ENCODE measurements at places on chromosomes 1 and 21. TPM values are rescaled to one million over a fixed set of nuclear protein-coding genes. Genes with fewer than 3 reads are reported as not detected.

- DNase-seq, result no peak
These were observed 69.1 kb downstream of the OMA1 start for GRCh38 chr1:58477390-58477789.

The GJA8 gene
- not detected for total RNA-seq

GRCh38 chr1:151069103-151069486 is 1.5 kb upstream of the GABPB2 start:
- no peak for DNase-seq

The DONSON gene
- total RNA-seq, result 6.0 TPM

GRCh38 chr21:16536643-16537434 is 807.1 kb downstream of the USP25 start:
- DNase-seq, result no peak

DNA sequence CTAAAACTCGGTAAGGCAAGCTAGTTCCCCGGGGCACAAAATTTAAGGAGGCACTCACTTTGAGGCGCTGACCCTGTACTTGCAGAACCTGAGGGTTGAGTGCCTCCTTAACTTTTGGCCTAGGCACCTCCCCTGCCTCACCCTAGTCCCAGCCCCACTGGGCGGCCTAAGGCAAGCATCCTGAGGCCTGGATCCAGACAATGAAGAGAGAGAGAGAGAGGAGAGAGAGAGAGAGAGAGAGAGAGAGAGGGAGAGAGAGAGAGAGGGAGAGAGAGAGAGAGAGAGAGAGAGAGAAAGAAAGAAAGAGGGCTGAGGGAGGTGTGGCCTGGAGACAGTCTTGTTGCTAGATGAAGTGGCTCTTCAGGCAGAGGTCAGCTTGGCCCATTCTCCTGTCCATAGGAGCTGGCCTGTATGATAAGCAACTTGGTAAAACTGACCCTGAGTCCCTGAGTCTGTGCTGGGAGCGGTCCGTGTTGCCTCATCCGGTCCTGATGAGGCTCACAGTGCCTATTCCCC is 7.4 kb upstream of the LRRN2 start:
- DNase-seq, result no peak

The ALDH4A1 gene
- total RNA-seq, result 5.1 TPM

The ZBTB8B gene
- total RNA-seq, result not detected

The YIPF1 gene
- 24.9 TPM for total RNA-seq

The HCN3 gene
- 1.2 TPM for total RNA-seq

The MPL gene
- total RNA-seq, result 2.2 TPM

GRCh38 chr21:43362321-43362791 is 64.6 kb downstream of the SIK1 start:
- DNase-seq, result peak; percentile 95

DNA sequence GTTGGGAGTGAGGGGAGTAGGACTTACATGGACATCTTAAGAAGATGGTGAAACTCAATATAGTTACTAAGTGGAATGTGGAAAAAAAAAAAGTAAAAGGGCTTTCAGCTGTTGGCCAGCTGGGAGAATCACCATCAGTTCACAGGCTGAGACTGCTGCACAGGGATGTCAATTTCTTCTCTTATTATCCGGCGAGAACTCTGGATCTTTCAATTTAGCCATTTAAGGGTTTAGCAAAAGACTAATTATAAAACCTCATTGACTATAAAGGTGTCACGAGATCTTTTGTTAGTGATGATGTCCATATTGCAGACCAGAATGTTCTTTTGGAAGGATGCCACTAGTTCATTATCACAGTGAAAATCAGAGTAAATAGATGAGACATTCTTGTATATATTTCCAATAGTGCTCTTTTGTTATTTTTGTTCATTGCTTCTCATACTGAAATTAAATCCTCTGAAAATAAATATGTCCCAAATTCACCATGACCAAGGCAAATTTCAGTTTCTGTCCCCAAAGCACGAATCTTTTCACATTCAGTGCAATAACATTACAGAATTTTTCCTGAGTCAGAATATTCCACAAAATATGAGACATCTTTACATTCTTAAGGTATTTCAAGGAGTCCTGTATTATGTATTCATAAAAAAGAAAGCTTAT is 266.1 kb downstream of the DNM3 start:
- no peak for DNase-seq

- DNase-seq, result peak; percentile 64
These were observed 19.9 kb downstream of the TMPRSS2 start for GRCh38 chr21:41488080-41488479.

DNA sequence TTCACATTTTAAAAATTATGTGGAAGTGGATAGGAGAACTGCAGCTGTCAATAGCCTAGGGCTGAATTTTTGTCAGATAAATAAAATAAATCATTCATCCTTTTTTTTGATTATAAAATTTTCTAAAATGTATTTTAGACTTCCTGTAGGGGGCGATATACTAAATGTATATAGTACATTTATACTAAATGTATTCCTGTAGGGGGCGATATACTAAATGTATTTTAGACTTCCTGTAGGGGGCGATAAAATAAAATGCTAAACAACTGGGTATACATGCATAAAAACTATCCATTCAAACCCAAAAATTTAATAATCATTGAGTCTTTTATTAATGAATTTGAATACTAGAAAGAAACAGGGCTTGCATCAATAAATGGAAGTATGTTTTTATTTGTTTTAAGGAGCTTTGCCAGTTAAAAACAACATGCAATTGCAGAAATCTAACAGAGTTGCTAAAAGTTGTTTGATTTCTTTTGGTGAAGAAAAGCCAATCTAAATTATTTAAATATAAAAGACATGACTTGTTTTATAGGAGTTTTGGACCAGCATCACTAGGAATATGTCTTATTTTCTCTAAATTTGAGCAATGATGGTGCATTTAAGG is 31.4 kb downstream of the CLCA1 start:
- DNase-seq, result no peak

The BSND gene
- total RNA-seq, result 0.20 TPM

DNA sequence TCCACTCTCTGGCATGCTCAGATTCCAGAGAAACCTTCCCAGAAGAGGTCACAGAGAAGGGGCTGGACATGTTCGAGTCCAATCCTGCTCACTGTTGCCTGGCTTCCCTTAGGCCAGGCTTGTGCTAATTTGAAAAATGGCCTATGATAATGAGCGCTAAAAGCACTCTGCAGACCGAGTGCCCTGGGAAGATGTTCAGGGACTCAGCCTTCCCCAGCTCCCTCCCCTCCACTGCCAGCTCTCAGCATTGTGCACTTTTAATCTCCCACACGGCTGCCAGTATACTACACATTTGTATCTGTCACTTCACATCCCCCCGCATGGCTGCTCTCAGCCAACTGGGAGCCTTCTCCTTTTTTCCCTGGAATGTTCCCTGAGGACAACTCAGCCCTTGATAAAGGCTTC is 24.1 kb downstream of the FAM163A start:
- no peak for DNase-seq

DNA sequence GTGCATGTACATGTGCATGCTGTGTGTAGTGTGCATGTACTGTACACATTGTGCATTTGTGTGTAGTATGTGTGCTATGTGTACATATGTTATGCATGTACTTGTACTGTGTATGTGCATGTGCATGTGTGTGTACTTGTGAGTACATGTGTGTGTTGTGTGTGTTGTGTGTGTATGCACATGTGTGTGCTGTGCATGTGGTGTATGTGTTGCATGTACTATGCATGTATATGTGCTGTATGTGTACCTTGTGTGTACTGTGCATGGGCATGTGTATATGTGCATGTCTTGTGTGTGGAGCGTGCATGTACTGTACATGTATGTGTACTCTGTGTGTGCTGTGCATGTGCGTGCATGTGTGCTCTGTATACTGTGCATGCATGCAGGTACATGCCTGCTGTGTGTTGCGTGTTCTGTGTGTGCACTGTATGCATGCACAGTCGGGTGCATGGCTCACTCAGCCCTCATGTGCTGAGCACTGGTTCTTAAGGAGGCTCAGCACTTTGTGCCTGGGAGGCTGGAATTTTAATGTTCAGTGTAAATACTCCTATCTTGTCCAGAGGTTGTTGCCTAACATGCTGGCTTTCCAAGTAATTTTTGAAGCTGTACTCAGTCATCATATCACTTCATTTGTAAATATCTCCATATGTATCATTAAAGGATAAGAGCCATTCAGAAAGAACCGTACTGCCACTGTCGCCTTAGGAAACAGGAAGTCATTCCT is 32.3 kb downstream of the SNAP47 start:
- DNase-seq, result peak; percentile 54

The LAMB3 gene
- 0.82 TPM for total RNA-seq

DNA sequence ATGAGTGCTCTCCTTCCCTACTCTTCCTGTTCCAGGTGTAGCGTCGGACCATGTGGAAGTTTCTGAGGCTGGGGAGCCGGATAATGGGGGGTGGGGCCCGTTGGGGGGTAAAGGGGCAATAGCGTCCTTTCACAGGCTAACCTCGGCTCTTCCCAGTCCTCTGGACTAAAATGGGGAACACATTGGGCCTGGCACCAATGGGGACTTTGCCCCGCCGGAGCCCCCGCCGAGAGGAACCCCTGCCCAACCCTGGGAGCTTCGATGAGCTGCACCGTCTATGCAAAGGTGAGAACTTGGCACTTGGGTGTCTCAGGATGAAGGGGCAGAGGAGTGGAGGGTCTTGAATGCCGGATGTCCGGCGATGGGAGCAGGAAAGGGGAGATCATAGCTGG is 456 bp downstream of the TOMM40L start:
- DNase-seq, result peak; percentile 79

GRCh38 chr1:152044386-152044785 is 7.6 kb upstream of the S100A11 start:
- no peak for DNase-seq

- no peak for DNase-seq
These were observed 36.7 kb upstream of the KIRREL1 start for GRCh38 chr1:157956732-157957131.

DNA sequence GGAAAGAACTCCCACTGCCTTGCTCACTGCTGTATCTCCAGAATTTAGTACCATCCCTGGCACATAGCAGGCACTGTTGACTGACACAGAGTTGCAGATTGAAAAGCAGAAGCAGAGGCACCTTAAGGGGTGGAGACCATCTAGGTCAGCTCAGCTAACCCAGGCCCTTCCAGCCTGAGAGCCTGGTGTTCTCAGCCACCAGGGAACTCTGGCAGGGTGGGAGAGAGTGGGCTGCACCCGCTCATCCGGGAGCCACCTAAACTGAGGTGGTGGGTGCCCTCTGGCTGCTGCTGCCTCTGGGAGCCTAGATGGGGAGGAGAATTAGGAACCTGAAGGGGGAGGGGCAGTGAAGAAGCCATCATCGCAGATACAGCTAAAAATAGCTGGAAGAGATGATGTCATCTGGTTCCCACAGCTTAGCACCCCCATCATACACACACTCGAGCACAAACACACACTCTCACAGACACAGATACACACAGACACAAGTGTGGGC is 1.5 kb upstream of the TSPAN1 start:
- DNase-seq, result no peak

The RPE65 gene
- not detected for total RNA-seq

DNA sequence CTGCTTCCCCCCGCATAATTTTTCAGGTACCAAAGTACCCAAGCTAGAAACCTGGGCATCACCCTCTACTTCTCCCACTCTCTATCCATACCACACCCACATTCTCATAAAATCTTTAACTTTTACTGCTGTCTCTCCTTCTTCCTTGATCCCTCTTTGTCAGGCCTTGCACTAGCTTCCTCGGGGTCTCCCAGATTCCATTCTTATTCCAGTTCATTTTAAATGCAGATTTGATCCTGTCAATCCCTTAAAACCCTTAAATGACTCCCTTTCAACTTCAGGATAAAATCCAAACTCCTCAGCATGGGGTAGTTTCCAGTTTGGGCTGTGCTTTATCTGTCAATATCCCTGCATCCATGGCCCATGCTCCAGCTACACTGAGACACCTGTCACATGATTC is 343.5 kb downstream of the PBX1 start:
- DNase-seq, result no peak

The DISP3 gene
- 0.44 TPM for total RNA-seq

The RIMS3 gene
- total RNA-seq, result 6.9 TPM

DNA sequence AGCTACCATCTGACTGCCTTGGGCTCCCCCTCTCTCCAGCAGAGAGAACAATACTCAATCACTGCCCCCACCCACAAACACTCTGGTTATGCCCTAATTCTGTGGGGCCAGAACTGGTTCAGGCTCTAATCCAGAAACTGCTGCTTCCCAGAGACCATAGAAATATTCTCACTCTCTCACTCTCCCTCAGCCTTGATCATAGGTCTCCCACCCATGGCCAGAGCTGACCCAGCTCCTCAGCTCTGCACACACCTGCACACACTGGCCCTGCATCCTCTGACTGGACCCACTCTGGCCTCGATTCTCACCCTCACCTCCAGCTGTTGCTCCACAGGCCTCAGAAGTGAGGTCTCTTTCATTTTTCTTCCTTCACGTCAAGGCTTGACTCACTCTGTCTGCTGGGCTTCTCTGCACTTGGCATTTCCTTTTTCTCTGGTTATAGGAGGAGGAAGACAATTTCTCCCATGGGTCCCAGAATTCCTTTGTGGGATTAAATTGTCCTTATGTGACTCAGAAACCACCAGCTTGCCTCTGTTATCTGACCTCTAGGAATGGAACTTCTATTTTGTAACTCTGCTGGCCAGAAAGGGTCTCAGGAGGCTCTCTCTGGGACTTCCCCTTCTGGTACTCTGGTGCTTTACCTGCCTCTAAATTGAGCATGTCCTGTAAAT is 15.6 kb upstream of the ZMYM6 start:
- DNase-seq, result no peak

- no peak for DNase-seq
These were observed 225.5 kb downstream of the PATJ start for GRCh38 chr1:61967750-61968149.

- DNase-seq, result no peak
These were observed 15.3 kb downstream of the AK4 start for GRCh38 chr1:65163201-65163805.

- DNase-seq, result no peak
These were observed 201.5 kb downstream of the NTNG1 start for GRCh38 chr1:107342316-107342715.

DNA sequence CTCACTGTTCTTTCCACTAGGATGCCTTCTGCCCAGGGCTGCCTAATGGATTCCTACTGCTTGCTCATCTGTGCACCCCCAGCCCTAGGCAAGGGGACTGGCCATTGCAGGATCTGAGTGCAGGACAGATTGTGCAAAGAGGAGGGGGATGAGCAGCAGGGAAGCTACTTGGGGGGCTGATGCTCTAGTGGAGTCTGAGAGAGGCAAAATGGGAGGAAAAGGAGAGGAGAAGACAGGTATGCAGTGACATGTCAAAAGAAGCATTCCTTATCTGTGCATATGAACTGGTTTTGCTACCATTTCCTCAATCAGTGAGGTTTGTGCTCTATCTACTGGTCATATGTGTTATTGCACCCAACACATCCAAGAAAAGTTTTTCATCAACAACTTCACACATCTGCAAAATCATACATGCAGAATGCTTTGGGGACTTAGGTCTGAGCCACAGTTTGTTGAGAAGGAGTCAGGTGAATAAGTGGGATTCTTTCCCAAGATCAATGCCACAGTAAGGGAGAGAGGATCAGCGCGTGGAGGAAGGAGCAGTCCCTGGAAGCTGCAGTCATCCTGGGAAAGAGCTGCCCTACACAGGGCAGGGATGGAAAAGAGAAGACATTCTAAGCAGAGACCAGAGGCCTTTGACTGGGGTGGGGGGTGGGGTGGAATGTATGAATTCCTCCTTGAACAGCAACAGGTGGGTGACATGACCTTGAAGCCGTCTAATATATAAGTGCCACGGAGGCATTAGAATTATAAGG is 14.4 kb downstream of the SLC5A9 start:
- no peak for DNase-seq

The SHC1 gene
- total RNA-seq, result 108 TPM

All from spleen (tissue), 13 donors.